ENCODE measurements at places on chromosomes 1 and 21.

GRCh38 chr1:95067568-95067967 is 5.2 kb downstream of the ALG14 start:
- no peak for DNase-seq

GRCh38 chr1:2926447-2927055 is 94.7 kb upstream of the ACTRT2 start:
- no peak for DNase-seq

GRCh38 chr1:89088572-89088971 is 23.6 kb upstream of the GBP1 start:
- DNase-seq, result no peak

DNA sequence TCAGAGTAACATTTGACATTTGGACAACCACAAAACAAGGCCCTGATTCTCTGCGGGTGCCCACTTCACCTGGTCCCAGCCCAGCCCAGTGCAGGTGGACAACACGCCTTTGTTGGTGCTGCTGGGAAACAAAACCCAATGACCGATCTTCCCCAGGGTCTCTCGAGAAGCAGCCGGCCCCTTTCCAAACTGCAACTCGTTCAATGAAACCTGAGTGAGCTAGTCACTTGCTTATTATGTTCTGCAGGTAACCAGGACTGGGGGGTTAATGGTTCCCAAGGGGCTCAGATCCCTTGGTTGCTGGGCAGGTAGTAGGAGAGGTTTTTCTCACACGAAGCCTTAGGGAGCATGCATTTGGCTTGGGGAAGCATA is 42.9 kb downstream of the ABCG1 start:
- no peak for DNase-seq

GRCh38 chr1:173415905-173416450 is 61.2 kb upstream of the PRDX6 start:
- DNase-seq, result no peak

DNA sequence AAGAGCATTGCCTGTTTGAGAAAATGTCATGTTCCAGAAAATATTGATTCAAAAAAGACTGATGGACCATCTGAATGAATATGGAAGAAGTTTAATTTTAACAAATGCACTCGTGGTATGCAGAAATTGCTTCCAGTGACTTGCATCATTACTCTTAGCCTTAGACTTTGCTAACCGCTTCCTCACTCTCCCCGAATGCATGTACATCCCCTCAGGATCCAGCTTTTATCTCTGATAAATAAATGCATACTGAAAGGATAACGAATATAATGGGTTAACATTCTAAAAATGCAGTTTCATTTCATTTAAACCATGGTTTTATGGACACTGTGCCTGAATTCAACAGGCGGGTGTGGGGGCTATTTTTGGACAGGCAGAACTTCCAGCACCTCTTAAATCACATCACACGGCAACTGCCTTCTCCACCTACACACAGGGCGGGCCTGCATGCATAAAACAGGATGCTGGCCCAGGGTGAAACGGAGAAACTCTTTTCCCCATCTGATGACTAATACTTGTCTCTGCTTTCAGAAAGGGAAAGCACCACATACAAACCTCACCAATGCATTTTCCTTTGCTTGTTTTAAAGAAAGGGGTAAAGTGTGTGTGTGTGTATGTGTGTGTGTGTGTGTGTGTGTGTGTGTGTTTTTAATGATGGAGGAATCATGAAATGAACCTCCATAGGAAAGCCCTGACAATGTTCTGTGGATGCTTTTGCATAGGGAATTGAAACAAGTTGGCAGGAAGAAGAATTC is 48.7 kb downstream of the SPAG17 start:
- no peak for DNase-seq
